ENCODE measurements at places on chromosomes 3 and 15. TPM values are rescaled to one million over a fixed set of nuclear protein-coding genes. Genes with fewer than 3 reads are reported as not detected.
A peak's percentile ranks its signal among the peaks of the same experiment; 100 is the strongest.

Gene ARID3B
- 2.5 TPM for total RNA-seq

DNA sequence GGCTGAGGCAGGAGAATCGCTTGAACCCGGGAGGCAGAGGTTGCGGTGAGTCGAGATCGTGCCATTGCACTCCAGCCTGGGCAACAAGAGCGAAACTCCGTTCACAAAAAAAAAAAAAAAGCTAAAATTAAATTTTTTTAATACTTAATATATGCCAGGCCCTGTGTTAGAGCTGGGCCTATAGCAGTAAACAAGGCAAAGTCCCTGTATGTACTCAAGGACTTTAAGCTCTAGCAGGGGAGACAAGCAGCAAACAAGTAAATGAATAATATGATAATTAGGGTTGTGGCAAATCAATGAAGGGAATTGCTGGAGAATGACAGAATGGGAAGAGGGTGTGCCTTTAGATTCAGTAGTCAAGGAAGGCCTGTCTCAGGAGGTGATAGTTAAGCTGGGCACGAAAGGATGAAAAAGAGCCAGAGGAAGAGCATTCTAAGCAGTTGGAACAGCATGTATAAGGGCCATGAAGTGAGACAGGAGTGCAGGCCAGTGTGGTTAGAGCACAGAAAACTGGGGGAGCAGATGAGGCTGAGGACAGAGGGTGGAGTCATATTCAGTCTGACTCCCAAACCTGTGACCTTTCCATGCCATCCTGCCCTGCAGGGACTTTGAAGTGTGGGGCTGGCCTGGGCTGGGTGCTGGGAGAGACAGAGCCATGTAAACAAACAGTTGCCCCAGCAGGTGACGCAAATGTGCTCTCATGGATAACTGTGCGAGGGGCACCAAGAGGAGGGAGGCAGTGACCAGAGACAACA lies 6.6 kb upstream of the RAF1 start:
- no peaks in the 10 kb centered on the region for H3K36me3 ChIP-seq
- H3K27ac ChIP-seq: no peak overlapping the region
- no peak for DNase-seq

- peaks cover 8% of the 10 kb centered on the region for H3K4me1 ChIP-seq
- no peaks in the 10 kb centered on the region for H3K36me3 ChIP-seq
- peak; percentile 34 for DNase-seq
- no peak overlapping the region for H3K27ac ChIP-seq
Measured at GRCh38 chr3:12891985-12892839, 50.8 kb upstream of the RPL32 start.

Gene CCR3
- total RNA-seq: not detected

Gene CCR4
- total RNA-seq: not detected

DNA sequence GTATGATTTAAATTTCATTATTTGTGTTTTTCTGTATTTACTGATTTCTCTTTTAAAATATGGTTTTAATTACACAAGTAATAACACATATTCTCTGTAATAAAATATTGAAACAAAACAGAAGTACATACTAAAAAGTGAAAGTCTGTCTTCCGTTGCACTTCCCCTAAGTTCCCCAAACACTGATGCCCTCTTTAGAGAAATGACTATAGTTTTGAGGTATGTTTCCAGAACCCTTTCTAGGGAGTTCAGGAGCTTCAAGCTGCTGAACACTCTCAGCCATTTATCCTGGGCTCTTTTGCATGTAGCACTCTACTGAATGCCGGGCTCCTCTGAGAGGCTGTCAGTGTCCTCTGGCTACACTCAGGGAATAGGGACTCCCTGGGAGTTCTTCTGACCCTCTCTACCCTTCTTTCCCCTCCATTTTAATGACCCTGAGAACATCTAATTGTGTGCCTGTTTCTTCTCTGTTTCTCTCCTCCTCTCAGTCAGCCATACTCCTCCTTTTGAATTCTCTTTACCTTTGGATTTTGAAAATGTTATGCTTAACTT lies 60.4 kb upstream of the KCNAB1 start:
- H3K27ac ChIP-seq: no peak overlapping the region
- peaks cover 2% of the 10 kb centered on the region for H3K27me3 ChIP-seq
- H3K36me3 ChIP-seq: no peaks in the 10 kb centered on the region
- DNase-seq: no peak
- H3K4me1 ChIP-seq: no peaks in the 10 kb centered on the region

Gene P2RY12
- not detected for total RNA-seq

- no peaks in the 10 kb centered on the region for H3K27me3 ChIP-seq
- H3K36me3 ChIP-seq: peaks cover 4% of the 10 kb centered on the region
Measured at GRCh38 chr15:64622410-64623260, 152.8 kb downstream of the RBPMS2 start.

GRCh38 chr15:35753486-35753885 lies 207.5 kb upstream of the DPH6 start:
- no peak overlapping the region for H3K27ac ChIP-seq
- peaks cover 62% of the 10 kb centered on the region for H3K4me1 ChIP-seq
- no peak overlapping the region for H3K4me3 ChIP-seq

DNA sequence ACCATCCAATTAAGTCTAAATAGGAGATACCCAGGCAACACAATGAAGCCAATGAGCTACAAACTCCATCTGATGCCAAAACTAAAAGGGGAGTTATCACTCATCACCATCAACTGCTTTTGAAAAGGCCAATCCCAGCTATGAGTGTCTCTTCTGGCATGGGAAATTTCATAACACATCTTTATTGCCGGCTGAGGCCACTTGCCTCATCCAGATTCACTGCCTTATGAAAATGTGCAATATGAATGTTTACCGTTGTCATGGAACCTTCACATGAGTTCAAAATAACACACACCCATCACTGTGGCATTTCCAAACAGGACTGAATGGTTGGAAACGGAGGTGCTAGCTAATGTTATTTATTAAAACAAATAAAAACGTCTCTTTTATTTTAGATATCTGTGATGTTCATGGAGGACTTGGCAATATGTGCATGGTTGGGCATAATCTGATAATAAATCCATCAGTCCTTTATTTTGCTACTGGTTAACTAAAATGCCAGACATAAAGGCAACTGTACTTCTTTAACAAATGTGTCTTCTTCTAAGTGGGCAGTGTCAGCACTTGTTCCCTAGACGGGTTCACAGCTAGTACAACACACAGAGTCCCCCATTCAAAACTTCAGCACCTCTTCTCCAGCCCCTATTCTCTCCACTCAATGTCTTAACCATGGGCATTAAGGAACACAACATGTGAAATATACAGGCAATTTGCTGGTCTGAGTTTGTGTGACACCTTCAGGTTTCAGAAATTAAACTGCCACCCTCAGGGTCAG lies 143.9 kb downstream of the MAGI1 start:
- H3K36me3 ChIP-seq: no peaks in the 10 kb centered on the region
- DNase-seq: no peak
- no peak overlapping the region for H3K4me3 ChIP-seq
- peaks cover 22% of the 10 kb centered on the region for H3K4me1 ChIP-seq

DNA sequence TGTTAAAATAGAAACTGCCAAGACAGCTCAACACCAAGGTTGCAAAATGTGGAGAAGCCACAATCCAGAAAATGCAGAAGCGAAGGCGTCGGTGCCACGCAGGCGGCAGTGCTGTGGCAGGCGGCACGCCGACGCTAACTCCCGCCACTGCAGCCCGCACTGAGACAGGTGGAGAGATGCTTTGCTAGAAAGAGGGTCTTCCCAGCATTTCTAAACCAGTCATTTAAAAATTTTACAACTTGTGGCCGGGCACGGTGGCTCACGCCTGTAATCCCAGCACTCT lies 23.2 kb downstream of the CYFIP1 start:
- no peaks in the 10 kb centered on the region for H3K36me3 ChIP-seq
- no peak for DNase-seq
- peaks cover 55% of the 10 kb centered on the region for H3K4me1 ChIP-seq
- H3K27ac ChIP-seq: no peak overlapping the region

Gene FAM107A
- not detected for total RNA-seq

Gene MDFIC2
- total RNA-seq: not detected

GRCh38 chr15:62269504-62269903 lies 104.4 kb upstream of the C2CD4B start:
- H3K4me3 ChIP-seq: no peak overlapping the region
- DNase-seq: no peak
- H3K4me1 ChIP-seq: no peaks in the 10 kb centered on the region
- H3K36me3 ChIP-seq: peaks cover 11% of the 10 kb centered on the region

All from chondrocyte (in vitro differentiated cells).